WTC11 (cell line): ENCODE measurements at places on chromosomes 5 and 9.

GRCh38 chr5:113176196-113176595 is 199.6 kb downstream of the DCP2 start:
- no peak for DNase-seq

DNA sequence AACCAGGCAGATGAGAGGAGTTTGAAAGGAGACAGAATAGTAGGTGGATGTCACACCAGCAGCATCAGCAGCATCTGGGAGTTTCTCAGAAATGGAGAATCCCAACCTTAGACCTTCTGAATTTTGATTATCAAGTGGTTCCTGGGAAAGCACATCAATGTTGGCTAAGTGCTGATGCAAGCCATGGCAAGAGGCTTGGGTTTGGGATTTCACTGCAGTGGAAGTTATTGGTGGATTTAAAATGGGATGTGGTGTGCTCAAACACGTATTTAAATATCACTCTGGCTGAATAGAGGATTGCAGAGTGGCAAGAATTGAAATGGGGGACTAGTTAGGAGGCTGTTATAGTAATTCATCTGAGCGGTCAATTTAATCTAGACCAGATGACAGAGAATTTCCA is 387.8 kb upstream of the WWC1 start:
- DNase-seq = no peak

DNA sequence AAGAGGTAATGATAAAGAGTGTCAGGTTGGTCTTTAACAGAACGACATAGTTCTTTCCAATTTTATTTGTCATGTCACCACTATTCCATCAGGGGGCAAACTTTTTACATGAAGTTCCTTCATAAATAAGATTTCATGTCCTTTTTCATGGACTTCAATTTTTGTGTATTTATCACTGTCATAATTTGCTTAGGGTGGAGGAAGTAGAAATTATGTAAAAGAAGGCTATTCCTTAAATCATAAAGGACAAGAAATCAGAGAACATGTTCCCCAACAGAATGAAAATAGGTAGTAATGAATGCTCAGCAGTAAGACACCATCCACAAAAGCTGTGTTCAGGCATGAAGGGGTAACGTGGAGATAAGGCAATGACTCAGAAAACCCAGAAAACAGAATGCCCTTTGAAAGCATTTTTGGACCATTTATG is 72.7 kb downstream of the ZFAND5 start:
- no peak for DNase-seq

- DNase-seq = no peak
Measured at GRCh38 chr5:172715931-172716682, 54.9 kb downstream of the DUSP1 start.

- DNase-seq = no peak
Measured at GRCh38 chr5:180193749-180194375, 15.1 kb downstream of the RASGEF1C start.
